Stimulated activated CD4-positive, alpha-beta T cell treated with anti-CD3 and anti-CD28 coated beads, Interleukin-15, amount 100 ng/mL, for 48 hours (primary cell): ENCODE measurements at places on chromosomes 13 and 19.

DNA sequence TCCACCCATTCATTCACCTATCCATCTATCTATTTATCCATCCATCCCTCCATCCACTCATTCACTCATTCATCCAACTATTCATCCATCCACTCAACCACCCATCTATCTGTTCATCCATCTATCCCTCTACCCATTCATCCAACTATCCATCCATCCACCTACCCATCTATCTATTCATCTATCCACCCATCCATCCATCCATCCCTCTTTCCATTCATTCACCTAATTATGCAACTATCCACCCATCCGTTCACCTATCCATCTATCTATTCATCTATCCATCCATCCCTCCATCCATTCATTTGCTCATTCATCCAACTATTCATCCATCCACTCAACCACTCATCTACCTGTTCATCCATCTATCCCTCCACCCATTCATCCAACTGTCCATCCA lies 54.5 kb downstream of the UNC13A start:
- no peak for DNase-seq

- no peak for DNase-seq
Observed at GRCh38 chr13:97659602-97660001, 225.6 kb downstream of the RAP2A start.

DNA sequence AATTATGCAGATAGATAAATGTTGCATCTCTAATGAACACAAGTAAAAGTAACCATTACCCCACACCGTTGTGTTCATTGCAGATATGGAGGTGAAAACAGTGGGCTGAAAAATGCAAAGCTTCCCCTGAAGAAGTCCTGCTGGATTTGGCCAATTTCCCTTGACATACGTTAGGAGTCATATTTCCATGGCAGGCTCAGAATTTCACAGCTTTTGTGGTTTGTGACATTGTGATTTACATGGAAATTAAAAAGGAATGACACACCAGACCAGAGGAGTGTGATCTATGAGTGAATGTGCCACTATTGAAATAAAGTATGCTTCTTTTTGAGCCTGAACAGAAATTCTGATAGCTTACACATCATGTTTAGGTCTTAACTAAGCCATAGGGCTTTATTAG lies 221.1 kb upstream of the TMTC4 start:
- no peak for DNase-seq

- DNase-seq: no peak
Observed at GRCh38 chr19:51702825-51703574, 9.9 kb downstream of the SPACA6 start.

GRCh38 chr13:111629457-111629856 lies 309.0 kb downstream of the TEX29 start:
- DNase-seq: no peak

GRCh38 chr19:51460164-51460992 lies 2.1 kb upstream of the SIGLEC8 start:
- no peak for DNase-seq

DNA sequence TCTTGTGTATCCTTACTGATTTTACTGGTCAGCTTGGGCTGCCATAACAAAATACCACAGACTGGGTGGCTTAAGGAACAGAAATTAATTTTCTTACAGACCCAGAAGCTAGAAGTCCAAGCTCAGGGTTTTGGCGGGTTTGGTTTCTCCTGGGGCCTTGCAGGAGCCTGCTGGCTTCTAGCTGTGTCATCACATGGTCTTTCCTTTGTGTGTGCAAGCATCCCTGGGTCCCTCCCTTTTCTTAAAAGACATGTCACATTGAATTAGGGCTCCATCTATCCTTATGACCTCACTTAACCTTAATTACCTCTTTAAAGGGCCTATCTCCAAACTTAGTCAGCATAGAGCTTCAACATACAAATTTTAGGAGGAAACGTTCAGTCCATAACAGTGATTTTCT lies 23.4 kb downstream of the UBAC2 start:
- no peak for DNase-seq

GRCh38 chr19:15779756-15780476 lies 7.5 kb upstream of the OR10H5 start:
- DNase-seq: no peak

DNA sequence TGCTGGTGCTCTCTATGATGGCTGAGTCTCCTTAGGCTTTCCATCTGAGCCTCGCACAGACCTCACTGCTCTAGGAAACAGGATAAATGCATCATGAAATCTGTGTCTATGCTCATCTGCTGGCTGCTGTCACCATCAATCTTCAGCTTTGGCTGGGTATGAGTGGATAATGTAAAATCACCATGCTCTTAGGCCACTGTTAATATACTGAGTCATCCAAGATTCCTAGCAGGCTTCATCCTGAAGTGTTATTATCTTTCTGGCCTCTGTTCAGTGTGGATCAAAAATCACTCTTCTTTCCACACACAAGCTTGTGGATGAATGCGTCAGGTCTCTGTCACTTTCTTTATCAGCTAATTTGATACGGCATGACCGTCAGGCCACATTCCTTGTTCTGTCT lies 317.4 kb downstream of the NALCN start:
- DNase-seq: no peak

GRCh38 chr19:40804783-40805242 lies 5.8 kb downstream of the EGLN2 start:
- DNase-seq: no peak

GRCh38 chr19:18156841-18157464 lies 4.0 kb downstream of the PIK3R2 start:
- DNase-seq: no peak

GRCh38 chr19:7512400-7512851 lies 3.5 kb upstream of the ZNF358 start:
- no peak for DNase-seq

DNA sequence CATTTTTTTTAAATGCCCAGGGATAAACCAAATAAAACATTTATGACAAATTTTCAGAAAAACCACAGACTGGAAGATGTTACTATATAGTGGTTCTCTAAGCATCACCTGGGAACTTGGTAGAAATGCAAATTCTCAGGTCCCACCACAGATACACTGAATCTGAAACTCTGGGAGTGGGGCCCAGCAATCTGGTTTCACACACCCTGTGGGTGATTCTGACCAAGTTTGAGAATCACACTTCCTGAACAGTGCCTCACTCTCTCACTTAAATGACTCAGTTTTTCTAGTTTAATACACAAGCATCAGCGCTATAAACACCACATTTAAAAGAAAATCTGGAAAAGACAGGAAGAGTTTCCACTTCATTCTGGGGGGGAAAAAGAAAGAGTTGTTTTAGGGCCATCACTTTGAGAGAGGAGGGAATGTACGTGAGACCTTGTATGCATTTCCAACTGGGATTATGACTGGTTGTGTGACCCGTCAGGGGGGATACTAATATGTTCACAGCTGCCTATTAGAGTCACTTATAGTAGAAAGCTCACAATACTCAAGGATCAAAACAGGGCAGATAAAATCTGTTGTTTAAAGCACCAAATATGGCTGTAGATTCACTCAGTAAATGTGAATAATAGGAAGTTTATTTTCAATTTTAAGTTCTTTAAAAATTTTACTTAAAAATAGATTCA lies 567.7 kb downstream of the GPC6 start:
- DNase-seq: peak; percentile 55

DNA sequence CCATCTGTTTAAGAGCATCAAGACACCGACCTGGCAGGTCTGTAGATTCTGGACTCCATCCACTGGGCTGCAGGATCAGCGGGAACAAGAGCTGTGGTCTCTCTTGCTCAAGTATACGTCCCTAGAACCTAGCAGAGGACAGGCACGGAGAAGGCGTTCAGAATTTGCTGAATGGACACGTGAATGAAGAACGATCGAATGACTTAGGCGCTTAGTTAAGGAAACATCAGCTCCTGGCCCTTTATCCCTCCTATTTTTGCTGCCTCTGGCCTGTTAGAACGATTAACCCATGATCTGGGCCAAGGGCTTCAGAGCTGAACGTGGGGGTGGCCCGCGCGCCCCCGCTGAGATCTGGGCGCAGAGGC lies 953 bp downstream of the DZIP1 start:
- no peak for DNase-seq

DNA sequence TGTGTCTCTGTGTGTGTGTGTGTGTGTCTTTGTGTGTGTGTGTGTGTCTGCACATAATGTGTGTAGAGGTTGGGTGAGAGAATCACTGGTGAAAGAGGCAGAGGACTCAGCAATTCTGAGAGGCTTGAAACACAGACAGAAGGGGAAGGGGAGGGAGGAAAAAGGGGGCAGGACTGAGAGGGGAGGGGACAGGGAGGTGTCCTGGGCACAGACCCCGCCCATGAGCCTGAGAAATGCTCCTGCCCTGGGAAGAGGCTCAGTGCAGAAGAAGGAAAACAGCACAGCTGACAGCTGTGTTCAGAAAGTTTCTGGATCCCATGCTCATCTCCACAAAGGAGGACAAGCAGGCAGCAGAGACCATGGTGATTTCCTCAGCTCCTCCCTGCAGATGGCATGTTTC lies 59.1 kb upstream of the CEACAM8 start:
- DNase-seq: no peak

DNA sequence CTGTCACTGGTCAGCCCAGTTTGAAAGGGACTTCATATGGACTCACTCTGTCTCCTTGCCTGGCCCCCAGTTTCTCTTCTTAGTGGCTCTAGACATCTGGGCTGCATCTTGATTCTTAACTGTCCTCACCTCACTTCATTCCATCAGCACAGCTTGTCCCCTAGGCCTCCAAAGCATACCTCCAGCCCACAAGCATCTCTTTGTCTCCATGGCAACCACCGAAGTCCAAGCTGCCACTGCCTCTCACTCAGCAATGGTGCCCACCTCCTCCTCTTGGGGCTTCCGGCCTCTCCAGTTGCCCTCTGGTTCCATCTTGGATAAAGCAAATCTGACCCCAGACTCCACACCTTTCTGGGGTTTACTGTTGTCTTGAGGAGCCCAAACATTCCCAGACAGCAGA lies 9.9 kb upstream of the KLHL26 start:
- DNase-seq: no peak

GRCh38 chr19:53112286-53112685 lies 9.1 kb upstream of the ZNF160 start:
- DNase-seq: no peak

DNA sequence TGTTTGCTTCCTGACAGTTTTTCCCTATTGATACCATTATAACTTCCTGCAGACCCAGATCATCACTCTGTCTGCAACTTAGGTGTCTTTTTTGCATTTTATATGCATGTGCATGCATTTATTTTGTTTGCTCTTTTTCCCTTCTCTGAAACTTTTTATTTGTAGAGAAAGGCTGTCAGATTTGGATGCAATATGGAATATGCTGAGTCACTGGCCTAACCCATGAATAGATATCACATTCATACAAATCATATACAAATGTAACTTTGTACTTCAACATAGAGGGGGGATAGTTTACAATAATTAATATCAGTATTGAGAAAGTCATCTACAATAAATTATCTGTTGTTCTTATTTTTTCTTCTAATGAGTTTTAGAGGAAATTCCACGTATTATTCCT lies 1465.0 kb downstream of the EFNB2 start:
- DNase-seq: no peak

GRCh38 chr19:7699417-7700401 lies 2.2 kb downstream of the FCER2 start:
- no peak for DNase-seq

GRCh38 chr13:75687150-75687763 lies 51.1 kb downstream of the LMO7 start:
- DNase-seq: no peak

GRCh38 chr19:17529239-17530158 lies 18.1 kb downstream of the PGLS start:
- no peak for DNase-seq

- DNase-seq: no peak
Observed at GRCh38 chr19:32357720-32358119, 12.3 kb downstream of the ZNF507 start.

DNA sequence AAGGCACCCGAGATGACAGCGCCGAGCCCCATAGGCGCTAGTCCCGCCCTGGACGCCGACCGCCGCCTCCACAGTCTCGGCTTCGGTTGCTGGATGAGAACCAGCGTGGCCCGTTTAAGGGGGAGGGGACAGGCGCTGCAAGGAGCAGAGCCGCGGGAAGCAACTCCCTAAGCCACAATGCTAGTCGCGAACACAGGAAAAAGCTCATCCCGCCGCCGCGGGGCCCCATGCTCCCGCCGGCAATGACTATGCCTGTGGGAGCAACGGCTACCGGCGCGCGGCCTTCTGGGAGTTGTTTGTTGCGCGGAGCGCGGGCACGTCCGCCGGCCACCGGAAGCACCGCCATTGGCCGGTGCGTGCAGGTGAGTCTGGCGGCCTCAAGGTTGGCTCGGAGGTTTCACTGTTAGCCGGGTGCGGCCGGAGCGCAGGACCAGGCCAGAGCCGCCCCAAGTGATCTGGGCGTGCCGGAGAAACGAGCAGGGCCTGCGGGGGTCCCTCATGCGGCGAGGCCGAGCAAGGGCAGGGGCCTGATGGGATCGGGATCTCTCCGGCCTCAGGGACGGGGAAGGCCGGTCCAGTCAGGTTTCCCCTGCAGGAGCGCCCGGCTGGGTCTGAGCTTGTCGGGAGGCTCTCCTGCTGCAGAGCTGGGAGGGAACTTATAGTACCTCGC lies at the start of gene ZNF544:
Gene ZNF544, plus strand, starts transcription at position 330 of the 670 bp plus-strand sequence. CDS start 15,110 bp downstream, outside the sequence.
- DNase-seq: peak; percentile 53

DNA sequence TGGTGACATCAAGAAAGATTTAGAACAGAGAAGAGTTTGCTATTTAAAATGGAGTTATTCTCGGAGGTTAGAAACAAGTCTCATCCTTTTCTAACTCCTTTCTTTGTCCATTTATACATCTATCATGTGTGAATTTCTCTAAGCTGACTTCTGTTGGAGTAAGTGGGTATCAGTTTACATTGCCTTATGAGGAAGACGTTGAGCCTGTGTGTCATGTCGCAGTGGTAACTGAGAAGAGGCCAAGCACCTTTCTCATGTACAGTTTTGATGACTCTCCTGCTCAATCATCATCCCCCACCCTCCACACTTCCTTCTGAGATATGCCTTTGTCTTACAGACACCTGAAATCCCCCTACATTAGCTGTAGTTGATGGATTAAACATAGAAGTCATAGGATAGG lies 624.8 kb downstream of the LIG4 start:
- no peak for DNase-seq

DNA sequence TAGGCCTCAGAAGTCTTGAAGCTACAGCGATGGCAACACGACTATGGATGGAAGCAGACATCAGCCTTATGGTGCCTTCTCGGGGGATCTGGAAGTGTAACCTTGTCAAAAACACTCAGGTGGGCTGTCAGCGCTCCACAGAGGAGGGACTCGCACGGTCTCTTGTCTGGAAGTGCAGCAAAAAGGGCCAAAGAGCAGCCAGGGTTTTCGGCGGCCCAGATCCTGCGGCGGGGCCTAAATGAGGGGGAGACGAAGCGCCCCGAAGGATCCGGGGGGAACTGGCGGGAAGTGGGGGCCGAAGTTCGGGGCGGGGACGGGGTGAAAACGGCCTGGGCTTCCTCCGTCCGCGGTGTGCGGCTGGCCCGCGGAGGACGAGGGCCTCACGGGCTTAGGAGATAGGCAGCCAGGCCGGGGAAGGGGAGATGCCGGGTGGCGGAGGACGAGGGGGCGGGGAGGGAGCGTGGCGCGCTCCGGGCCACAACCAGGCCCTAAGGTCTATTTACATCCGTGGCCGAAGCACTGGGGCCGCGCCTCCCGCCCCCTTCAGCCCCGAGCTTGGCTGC lies 637 bp downstream of the RANBP3 start:
- no peak for DNase-seq
